PC-9 (cell line): ENCODE measurements at places on chromosomes 1 and 21. TPM values are rescaled to one million over a fixed set of nuclear protein-coding genes. Genes with fewer than 3 reads are reported as not detected.

Gene OR2T2
- not detected in 2 replicates for total RNA-seq

Gene BEND5
- not detected in 2 replicates for total RNA-seq

GRCh38 chr1:11842154-11843041 is 5.2 kb downstream of the NPPA start:
- H3K4me3 ChIP-seq: no peak overlapping the region
- DNase-seq: no peak
- no peaks in the 10 kb centered on the region for H3K27me3 ChIP-seq
- no peak overlapping the region for H3K27ac ChIP-seq
- H3K36me3 ChIP-seq: no peaks in the 10 kb centered on the region

- H3K27me3 ChIP-seq: no peaks in the 10 kb centered on the region
- peaks cover 30% of the 10 kb centered on the region for H3K4me1 ChIP-seq
These were observed 958 bp downstream of the LYPLAL1 start for GRCh38 chr1:219174460-219175211.

DNA sequence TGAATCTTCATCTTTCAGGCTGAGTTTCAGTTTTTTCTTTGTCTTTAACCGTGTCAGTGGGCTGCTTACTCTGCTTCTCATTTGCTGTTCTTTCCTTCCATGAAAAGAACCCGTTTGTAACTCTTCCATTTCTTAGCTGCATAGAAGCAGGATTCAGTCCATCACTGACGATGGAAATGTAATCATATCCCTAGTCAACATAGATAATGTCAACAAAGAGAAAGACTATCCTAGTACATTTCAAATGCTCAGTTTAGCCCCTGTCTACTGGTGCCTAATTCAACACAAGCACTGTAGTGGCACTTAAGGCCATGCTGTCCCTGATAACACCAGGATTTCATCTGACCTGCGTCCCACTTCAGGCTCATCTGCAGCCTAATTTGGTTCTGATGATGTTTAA is 376 bp downstream of the GBP1 start:
- no peak for DNase-seq
- H3K36me3 ChIP-seq: no peaks in the 10 kb centered on the region
- peak overlapping the region; percentile 26; the same call in 1 of the 2 replicates for H3K4me3 ChIP-seq
- H3K4me1 ChIP-seq: 0 out of 2 replicates have a peak, but pooled peaks cover 7% of the 10 kb centered on the region
- no peaks in the 10 kb centered on the region for H3K27me3 ChIP-seq

DNA sequence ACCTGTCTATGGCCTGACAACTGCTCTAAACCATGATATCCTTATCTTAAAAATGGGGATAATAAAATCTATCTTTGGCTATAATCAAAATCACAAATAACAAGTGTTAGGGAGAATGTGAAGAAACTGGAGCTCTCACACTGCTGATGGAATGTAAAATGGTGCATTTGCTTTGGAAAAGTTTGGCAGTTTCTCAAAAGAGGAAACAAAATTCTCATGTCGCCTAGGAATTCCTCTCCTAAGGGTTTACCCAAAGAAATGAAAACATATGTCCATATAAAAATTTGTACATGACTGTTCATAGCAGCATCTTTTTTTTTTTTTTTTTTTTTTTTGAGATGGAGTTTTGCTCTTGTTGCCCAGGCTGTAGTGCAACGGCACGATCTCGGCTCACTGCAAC is 64.3 kb downstream of the ZNF281 start:
- no peaks in the 10 kb centered on the region for H3K27me3 ChIP-seq
- no peak overlapping the region for H3K27ac ChIP-seq
- H3K36me3 ChIP-seq: no peaks in the 10 kb centered on the region
- no peak for DNase-seq
